Daoy (cell line): ENCODE measurements at places on chromosomes 5 and 9. TPM values are rescaled to one million over a fixed set of nuclear protein-coding genes. Genes with fewer than 3 reads are reported as not detected.

DNA sequence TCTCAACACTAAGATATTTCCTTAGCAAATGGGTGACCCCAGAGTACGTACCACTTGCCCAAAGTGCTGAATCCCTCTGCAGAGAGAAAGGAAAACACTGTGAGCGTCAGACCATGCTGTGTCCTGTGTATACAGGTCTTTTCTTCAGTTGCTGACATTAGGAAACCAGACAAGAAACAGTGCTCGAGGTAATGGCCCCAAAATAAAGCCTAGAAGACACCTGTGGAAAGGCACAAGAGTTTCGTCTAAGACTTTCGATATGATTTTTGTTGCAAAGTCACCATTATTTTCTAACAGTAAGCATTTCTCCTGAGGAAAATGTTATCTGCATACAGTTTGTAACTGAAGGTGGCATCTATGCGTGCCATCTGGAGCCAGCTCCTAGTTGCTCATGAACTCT, 62.0 kb upstream of the SIMC1 start:
- no peak for DNase-seq

GRCh38 chr9:69495296-69495695, 170.3 kb downstream of the ENTREP1 start:
- no peak for DNase-seq

DNA sequence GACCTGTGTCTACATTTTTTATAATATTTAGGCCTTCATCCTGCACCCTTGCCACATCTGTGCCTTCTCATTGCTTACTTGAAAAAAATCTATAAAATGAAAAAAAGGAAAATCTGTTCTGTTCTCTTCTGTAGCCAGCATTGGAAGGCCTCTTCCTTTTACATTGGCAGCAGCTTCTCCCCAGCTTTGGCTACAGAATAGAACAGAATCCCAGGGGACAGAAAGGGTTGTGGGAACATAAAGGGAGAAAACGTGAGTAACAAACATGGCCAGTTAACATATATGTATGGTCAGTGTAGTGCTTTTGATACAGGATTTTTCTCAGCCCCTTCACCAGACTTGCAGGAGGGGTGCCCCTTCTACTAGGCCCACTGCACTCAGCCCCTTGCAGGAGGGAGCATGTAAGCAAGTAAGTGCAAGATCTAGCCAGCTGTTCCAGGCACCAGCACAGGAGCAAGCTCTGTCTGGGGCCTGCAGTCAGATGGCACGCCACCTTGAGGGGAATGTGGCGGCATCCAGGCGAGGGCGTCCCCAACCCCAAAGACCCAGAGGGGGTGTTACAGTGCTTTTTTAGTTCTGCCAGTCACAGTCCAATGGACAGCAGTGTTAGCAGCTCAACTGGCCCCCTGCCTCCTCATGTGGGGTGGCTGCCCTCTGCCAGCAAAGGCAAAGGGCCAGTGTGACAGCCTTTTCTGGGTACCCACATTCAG, 330.5 kb upstream of the ZNF462 start:
- DNase-seq, result no peak

- no peak for DNase-seq
Measured at GRCh38 chr5:89956838-89957237, 452.7 kb downstream of the CETN3 start.

GRCh38 chr5:122009436-122009835, 47.7 kb downstream of the SRFBP1 start:
- no peak for DNase-seq

- DNase-seq, result no peak
Measured at GRCh38 chr5:24226479-24226878, 418.3 kb downstream of the CDH10 start.

GRCh38 chr5:122753500-122753899, 21.4 kb upstream of the SNX2 start:
- DNase-seq, result no peak

DNA sequence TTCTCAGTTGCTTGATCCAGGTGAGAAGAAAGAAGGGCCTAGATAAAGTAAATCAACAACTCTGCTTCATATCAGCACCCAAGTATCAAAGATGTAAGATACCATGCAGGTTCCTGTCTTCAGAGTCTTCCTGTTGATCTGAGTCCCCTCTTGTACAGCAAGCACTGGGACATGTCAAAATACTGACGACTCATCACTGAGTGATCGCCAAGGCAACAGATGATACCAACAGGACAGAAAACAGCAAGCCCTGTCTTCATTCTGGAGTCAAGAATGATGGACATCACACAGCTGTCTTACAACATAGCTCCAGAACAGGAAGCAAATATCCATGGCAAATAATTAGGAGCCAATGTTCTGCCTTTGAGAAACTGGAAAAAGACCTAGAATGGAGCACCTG, 83.7 kb downstream of the TARS1 start:
- DNase-seq, result no peak

- no peak for DNase-seq
Measured at GRCh38 chr5:95733107-95733665, 2.0 kb downstream of the RHOBTB3 start.

DNA sequence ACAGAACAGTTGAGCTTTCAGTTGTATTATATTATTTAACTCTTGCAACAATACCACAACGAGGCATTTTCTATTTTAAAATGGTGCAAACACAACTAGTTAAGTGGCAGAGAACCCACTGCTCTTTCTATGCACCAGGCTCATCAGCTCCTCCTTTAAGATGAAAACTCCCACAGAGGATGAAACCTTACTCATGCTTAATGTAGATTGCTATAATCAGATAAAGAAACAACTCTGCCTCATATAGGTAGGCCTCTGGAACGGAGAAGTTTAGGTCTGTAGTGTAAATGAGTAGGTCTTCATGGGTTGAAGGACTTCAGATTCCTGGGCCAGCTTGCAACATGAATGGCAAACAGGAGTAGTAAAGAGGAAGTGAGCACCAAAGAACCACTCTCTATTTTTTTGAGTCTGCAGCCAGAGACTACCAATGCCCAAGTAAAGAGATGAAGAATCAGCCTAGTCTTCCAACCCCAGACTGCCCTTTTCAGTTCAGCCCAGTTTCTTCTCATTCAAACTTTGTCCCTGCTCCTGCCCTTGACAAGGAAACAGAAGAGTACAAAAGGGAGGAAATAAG, 33.9 kb downstream of the HACD4 start:
- DNase-seq, result no peak

GRCh38 chr5:175614223-175614815, 43.6 kb upstream of the HRH2 start:
- DNase-seq, result no peak

- DNase-seq, result no peak
Measured at GRCh38 chr9:78029551-78030295, 1.9 kb downstream of the GNAQ start.

DNA sequence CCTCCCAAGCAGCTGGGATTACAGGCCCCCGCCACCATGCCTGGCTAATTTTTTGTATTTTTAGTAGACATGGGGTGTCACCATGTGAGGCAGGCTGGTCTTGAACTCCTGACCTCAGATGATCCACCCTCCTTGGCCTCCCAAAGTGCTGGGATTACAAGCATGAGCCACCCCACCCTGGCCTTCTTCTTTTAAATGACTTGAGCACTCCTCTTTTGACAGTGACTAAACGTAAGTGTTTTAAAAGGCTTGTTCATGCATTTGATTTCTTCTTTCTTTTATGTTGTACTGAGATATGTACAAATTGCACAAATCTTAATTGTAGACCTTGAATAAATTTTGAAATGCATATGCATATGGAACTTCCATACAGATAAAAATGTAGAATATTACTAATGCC, 337.9 kb downstream of the CETN3 start:
- DNase-seq, result no peak

The KIF4B gene
- 0.17 TPM in 1 of 2 replicates, not detected in the other for total RNA-seq

The RPL35 gene
- 4,733 and 5,328 TPM in 2 replicates for total RNA-seq

The HACD4 gene
- not detected in 2 replicates for total RNA-seq

The FGF10 gene
- not detected in 2 replicates for total RNA-seq

The AQP7 gene
- total RNA-seq, result not detected in 2 replicates

The SAPCD2 gene
- 69.8 and 86.6 TPM in 2 replicates for total RNA-seq

The ISL1 gene
- 2.7 and 7.1 TPM in 2 replicates for total RNA-seq

The CD14 gene
- 0.11 TPM in 1 of 2 replicates, not detected in the other for total RNA-seq

The NKD2 gene
- 0.45 and 1.3 TPM in 2 replicates for total RNA-seq
